ENCODE measurements at places on chromosomes 11 and 22.

GRCh38 chr11:61812736-61813411 lies 3.9 kb downstream of the FADS1 start:
- DNase-seq, result no peak

- no peak for DNase-seq
Observed at GRCh38 chr11:115423728-115424459, 80.3 kb downstream of the CADM1 start.

GRCh38 chr11:36507824-36508489 lies 2.1 kb downstream of the TRAF6 start:
- no peak for DNase-seq

DNA sequence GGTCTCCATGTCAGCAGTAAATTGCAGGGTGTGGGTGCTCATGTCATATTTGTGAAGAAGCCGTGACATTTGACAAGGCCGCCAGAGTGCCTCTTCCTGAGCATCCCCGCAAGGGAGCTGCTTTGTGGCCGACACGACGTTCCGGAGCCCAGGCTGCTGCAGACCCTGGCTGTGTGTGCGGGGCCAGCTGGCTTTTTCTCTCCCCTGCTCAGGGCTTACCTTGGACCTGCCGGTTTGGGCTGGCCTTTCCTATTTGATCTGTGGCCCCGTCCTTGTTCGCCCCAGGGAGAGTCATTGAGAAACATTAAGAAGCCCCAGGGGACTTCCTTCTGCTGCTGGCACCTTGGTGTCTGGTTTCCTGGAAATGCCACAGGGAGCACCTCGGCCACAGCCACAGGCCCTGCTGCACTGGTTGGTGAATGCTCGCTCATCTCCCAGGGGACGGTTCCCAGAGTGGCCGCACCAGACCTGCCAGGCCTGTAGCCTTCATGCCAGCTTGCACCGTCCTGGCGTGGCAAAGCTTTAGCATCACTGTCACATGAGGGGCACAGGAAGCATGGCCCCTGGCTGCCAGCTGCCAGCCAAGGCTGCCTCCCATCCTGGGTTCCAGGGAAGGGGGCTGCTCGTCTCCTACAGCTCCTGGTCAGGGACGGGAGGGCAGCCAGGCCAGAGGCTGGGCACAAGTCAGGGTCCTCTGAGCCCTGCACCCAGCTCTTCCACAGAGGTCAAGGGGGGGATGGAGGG lies 5.4 kb downstream of the GRK2 start:
- no peak for DNase-seq

DNA sequence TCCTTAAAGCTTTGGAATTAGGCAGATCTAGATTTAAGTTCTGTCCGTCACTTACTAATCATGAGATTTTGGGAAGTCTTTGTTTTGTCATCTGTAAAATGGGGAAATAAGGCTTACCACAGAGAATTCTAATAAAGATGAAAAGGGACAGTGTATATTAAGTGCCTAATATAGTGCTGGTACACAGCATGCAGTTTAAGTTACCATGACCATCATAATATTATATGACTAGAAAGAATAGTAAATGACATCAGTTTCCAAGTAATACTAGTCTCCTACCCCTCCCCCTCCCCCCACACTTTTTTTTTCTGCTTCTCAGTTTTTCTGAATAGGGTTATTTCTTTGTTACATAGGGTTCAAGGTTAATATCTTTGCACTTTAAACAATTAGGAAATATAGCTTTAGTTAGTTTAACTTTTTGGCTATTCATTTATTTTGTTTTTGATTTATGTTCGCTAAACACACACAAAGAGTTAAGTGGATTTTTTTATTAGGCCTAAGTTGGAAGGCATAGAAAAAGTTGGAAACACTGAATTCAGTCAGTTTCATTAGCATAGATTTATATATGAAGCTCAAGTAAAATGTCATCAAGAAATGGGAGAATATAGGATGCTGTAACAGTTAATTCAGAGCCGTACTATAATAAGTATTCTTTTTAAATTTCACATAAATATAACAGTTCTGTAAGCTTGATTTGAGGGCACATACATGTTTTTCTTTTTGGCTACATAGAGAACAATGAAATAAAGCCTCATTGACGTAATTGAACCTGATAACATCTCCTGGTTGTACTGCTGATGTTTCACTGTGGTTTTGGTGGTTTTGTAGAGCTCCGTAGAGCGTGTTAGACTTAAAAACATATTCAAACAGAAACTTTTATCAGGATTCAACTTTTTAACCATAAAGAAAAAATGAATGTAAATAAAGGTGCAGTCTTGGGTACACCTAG lies 121.2 kb downstream of the PDE3B start:
- DNase-seq, result no peak

All from DMS79 (cell line).